ENCODE measurements at places on chromosomes 3 and 15. TPM values are rescaled to one million over a fixed set of nuclear protein-coding genes. Genes with fewer than 3 reads are reported as not detected.

TRH gene
- total RNA-seq: not detected

TGM4 gene
- total RNA-seq: 0.13 TPM

ITIH3 gene
- not detected for total RNA-seq

FEZF2 gene
- not detected for total RNA-seq

KNL1 gene
- 107 TPM for total RNA-seq

All from thoracic aorta endothelial cell (primary cell).